Fibroblast of skin of left biceps (primary cell): ENCODE measurements at places on chromosomes 12 and 14.
A peak's percentile ranks its signal among the peaks of the same experiment; 100 is the strongest.

DNA sequence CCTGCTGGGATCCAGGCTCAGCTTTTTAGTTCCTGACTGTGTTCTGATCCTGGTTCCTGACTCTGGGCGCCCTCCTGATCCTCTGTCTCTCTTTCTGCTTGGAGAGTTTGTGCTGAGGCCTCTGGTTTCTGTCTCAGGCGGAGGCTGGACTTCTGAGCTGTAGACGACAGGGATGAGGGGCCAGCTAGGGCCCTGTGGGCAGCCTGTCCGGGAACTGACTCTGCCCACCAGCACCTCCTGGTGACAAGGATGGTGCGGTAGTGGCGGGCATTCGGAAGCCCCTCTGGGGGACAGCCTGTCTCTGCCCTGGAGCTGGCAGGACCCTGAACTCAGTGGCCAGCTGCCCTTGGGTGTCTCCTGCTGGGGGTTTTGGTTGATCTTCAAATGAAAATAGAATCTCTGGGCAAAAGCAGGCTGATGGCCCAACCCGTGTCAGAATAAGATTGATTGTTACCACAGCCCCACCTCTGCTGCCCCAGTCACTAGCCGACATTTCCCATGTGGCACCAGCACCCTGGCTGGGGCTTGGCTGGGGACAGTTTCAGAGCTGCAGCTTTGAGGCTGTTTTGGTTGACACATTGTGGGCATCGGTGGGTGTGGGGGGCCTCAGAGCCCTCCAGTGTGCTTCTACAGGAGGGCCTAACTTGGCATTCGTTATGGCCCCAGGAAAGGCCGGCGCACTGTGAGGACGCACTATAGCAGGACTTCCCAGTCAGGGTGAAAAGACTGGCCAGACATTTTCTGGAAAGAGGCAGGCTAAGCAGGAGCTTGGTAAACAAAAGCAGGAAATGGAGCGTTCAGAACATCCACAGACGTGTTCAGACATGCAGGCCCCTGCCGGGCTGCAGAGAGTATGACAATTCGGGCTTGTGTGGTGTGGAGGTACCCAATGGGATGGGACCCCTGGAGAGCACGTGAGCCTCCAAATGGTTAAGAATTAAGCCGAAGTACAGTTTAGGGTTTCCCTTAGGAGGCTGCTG is 16.2 kb downstream of the KRT80 start:
- no peak for DNase-seq

GRCh38 chr12:20946732-20947131 is 136.2 kb downstream of the SLCO1B3 start:
- no peak for DNase-seq

DNA sequence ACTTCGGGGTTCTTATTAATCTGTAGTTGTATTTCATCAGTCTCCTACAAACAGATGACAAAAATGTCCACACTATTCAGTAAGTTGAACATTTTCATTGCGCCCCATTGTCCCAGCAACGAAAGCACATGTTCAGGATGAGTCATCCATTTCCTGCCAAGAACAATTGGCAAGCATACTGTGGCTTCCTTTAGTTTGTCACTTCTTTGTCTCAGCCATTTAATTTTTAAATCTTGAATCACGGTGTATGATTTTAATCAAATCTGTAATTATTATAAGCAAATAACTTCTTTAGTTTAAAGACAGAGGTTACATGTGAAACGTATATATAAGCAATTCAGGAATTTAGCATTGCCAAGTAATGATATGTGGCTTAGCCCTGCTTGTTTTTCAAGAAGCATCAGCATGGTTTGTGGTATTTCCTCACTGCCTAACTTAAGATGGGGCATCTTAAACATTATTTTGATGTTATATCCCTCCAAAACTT is 211.3 kb upstream of the KRR1 start:
- peak; percentile 75 for DNase-seq

DNA sequence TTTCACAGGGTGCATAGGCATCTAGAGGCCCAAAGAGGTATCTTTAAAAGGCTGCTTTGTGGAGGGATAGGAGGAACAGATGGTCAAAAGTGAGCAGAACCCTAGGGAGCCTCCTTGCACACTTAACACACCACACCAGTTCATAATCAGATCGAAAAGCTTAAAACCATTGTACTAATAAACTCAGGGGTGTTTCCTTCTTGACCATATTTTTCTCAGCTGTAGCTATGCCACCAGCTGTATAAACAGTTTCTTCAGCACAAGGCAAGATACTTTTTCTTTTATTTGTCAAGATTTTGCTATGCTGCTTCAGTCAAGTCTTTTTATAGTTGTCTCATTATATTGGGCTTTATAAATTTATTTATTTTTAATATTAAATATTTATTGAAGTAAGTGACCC is 88.7 kb downstream of the RIC8B start:
- no peak for DNase-seq

DNA sequence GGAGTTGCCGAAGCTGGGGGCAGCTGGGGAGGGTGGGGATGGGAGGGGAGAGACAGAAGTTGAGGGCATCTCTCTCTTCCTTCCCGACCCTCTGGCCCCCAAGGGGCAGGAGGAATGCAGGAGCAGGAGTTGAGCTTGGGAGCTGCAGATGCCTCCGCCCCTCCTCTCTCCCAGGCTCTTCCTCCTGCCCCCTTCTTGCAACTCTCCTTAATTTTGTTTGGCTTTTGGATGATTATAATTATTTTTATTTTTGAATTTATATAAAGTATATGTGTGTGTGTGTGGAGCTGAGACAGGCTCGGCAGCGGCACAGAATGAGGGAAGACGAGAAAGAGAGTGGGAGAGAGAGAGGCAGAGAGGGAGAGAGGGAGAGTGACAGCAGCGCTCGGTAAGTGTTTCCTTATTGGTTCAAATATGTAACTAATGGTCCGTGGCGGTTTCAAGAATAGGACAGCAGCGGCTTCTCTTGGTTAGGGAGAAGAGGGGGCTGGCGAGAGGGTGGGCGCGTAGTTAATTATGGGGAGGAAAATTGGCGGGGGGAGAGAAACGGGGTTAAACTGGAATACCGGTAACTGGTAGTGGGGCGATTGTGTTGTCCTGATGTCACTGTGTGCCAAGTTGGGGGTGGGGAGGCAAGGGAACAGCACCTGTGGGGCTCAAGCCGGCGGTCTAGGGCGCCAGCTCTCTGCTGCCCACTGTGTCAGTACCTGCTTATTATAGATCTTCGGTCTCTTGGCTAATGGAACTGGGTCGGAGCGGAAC is 8.4 kb downstream of the HOXC8 start:
- no peak for DNase-seq

DNA sequence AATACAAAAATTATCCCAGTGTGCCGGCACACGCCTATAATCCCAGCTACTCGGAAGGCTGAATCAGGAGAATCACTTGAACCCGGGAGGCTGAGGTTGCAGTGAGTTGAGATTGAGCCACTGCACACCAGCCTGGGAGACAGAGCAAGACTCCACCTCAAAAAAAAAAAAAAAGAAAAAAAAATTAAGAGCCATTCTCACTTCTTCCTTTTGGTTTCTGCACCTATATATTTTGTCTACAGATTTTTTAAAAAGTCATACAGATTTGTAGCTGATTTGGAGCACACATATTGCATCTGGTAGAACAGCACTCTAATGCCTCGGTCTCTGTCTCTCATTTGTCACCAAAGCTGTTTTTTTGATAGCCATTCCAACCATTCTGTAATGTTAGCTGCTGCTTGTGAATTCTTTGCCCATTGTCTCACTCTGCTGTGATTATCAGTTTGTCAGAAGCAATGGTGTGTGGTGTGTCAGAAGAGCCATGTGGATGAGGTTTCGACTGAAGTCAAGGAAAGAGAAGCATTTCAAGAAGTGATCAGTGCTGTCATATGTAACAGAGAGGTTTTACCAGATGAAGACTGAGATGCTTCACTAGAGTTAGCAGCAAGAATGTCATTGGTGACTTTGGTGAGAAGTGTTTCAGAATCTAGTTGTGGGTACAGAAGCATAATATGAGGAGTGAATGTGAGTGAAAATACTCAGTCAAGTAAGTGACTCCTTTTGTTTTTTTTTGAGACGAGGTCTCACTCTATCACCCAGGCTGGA is 8.7 kb upstream of the KTN1 start:
- DNase-seq = no peak

- no peak for DNase-seq
Observed at GRCh38 chr12:52070185-52070925, 577 bp downstream of the ATG101 start.

- no peak for DNase-seq
Observed at GRCh38 chr14:22888662-22889061, 5.6 kb downstream of the REM2 start.

DNA sequence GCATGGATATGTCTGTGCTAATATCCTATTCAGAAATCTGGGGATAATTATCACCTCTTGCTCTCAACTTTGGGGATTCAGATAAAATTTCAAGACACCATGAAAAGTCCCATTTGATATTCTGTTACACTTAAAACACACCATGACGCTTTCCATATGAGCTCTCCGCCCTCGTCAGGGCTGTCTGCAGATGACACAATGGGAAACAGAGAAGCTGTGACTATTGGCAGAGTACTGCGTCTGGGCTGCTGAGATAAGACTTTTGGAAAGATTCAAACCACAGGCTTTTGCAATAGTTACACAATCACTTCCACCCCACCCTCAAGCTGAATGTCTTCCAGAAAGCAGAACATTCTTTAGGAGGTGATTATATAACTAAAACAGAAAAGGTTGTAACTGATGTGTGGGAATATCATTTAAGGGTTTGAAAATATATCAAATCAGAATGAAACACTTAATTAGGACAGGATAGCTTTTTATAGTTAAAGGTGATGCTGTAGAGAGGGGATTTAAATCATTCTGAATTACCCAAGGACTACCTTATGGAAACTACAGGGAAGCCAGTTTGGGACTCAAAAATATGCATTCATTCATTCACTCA is 75.3 kb upstream of the TMPO start:
- DNase-seq = peak; percentile 94

DNA sequence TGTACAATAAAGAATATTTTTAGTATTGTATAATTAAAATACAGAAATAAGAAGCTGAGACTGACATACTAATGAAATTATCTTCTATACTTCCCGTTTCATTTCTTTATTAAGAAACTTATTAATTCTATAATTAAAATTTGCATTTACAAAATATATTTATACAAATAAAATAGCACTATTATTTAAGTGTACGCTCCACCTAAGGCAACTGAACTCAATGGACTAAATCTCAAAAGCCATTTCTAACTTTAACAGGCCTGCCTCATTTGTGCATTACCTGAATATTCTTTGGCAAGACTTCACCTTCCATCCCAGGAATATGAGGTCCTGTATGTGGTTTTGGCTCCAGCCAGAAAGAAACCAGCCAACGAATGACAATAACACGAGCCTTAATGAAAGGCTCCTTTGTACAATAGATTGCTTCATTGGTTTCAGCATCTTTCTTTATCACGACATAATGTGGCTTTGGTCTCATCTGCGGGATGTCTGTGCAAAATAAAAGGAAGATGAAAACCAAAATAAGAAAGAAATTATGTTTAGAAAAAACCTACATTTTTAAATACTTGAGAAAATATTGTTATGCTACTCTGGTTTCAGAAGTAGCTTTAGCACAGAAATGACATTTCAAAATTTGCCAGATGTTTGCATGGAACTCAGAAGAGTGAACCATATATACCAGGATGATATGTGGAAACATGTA is 58.7 kb downstream of the RALGAPA1 start:
- no peak for DNase-seq
